Stimulated activated CD4-positive, alpha-beta T cell treated with anti-CD3 and anti-CD28 coated beads, Interleukin-4, amount 100 ng/mL, for 1 hour (primary cell): ENCODE measurements at places on chromosomes 13 and 19.

DNA sequence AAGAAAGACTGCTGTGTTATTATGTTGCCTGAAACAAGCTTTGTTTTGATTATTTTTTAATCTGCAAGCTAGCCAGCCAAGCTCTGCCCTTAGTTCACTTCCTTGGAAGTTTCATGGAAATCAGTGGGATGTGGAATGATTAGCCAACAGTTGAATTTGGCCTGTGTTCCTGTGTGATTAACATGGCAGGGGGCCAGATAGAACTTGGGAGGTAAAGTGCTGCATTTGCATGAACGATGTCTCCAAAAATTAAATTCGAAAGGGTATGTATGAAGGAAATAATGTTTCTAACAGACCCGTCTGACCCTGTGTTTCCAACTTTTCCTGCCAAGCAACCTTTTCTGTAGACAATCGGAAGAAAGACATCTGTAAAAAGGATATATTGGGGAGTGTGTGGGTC is 32.2 kb downstream of the UFM1 start:
- no peak for DNase-seq

GRCh38 chr13:111598747-111599146 is 278.3 kb downstream of the TEX29 start:
- no peak for DNase-seq

GRCh38 chr13:36069881-36070366 is 61.3 kb downstream of the DCLK1 start:
- no peak for DNase-seq

GRCh38 chr13:30114571-30115256 is 192.6 kb downstream of the KATNAL1 start:
- peak; percentile 97 for DNase-seq

- peak; percentile 77 for DNase-seq
Observed at GRCh38 chr19:1825909-1826556, 14.0 kb upstream of the ATP8B3 start.

- no peak for DNase-seq
Observed at GRCh38 chr19:45515081-45515624, 7.9 kb downstream of the VASP start.

- no peak for DNase-seq
Observed at GRCh38 chr13:113649212-113649611, 8.8 kb downstream of the ATP4B start.
